Renal cortex interstitium (tissue), 15 donors: ENCODE measurements at places on chromosomes 11 and 22. TPM values are rescaled to one million over a fixed set of nuclear protein-coding genes. Genes with fewer than 3 reads are reported as not detected.
A peak's percentile ranks its signal among the peaks of the same experiment; 100 is the strongest.

The PTPRJ gene
- 23.3 TPM for polyA plus RNA-seq

DNA sequence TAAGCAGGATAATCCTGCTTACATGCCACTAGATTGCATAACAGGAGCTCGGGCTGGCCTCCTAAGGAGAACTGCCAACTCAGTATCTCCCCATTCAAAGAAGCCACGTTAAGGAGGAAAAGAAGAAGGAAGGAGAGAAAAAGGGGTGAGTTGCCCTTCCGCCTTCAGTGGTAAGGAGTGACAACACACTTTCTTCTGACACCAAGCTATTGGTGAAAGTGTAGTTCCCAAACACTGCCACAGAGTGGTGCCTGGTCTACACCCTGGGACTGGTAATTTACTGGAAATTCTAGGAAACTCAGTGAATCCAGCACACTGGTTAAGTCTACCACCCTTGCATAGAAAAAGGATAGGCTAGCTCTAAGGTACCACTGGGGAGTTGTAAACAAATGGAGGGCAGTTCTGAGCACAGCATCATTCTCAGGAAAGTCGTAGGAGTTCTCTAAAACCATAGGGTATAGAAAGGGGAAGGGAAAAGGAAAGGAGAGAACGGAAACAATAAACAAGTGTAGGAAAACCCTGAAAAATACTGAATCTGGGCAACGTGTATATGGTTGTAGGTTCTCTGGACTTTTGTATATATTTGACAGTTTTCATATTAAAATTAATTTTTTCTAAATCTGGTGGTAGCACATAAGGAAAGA lies 58.2 kb downstream of the RRAS2 start:
- peak; percentile 46 for DNase-seq

- DNase-seq = no peak
Observed at GRCh38 chr11:64395545-64396078, 36.6 kb downstream of the RPS6KA4 start.

- DNase-seq = no peak
Observed at GRCh38 chr11:128644576-128644975, 49.3 kb upstream of the FLI1 start.

GRCh38 chr11:1486054-1486825 lies at the start of gene MOB2:
TSS of gene MOB2 (minus strand) at chr11:1486779. CDS start at chr11:1486556, 223 bp downstream.
- DNase-seq = no peak

DNA sequence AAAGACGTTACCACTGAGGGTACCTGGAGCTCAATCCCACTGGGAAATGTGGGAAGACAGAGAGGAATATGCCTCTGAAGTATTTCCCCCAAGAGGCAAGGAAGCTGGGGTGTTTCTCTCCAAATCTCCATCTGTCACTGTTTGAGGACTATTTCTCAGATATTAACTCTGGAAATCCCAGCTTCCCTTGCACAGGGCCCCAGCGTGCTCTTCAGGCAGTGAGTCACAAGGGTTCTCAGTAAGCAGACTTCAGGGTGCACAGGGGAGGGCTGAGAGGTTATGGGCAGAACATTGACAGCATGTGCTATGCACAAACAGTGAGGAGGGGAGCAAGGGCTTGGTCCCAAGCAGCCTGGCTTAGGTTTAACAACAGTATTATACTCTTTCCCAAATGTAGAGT lies 60.9 kb upstream of the EED start:
- DNase-seq = no peak

DNA sequence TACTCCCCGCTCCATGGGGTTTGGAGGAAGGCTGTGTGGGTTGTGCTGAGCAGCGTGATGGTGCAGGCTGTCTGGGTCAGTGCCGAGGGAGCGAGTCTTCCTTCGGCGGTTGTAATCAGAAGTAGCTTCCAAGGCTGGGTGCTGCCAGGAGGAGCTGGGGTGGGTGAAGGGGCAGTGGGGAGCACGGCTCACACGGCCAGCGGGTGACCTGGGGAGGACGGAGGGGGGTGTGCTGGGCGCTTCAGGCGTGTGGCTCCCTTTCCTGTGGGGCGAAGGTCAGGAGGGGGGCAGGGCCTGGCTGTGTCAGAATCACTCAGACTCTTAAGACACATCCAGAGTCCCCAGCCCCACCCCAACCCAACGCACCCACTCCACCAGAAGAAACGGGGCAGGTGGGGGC lies 60.2 kb downstream of the LRP5 start:
- no peak for DNase-seq

The TRIM51 gene
- not detected for polyA plus RNA-seq

- no peak for DNase-seq
Observed at GRCh38 chr11:122874991-122875390, 7.6 kb upstream of the JHY start.

- DNase-seq = no peak
Observed at GRCh38 chr11:71218789-71219499, 33.4 kb downstream of the SHANK2 start.

DNA sequence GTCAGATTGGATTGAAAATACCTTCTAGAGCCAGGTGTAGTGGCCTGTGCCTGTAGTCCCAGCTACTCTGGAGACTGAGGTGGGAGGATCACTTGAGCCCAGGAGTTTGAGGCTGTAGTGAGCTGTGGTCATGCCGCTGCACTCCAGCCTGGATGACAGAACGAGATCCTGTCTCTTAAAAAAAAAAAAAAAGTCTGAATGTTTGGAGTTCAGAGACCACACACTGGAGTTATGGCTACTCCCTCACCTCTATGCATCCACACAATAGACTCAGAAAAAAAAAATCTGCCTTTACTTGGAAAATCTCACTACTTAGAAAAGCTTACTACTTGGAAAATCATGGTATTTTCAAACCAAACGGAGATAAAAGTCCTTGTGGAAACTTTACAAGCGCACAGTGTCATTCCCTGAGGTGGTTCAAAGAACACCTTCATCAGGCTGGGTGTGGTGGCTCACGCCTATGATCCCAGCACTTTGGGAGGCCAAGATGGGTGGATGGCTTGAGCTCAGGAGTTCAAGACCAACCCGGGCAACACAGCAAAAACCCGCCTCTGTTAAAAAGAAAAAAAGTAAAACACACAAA lies 63.9 kb upstream of the PICALM start:
- DNase-seq = no peak

- no peak for DNase-seq
Observed at GRCh38 chr22:20441631-20442484, 4.2 kb upstream of the SCARF2 start.

GRCh38 chr11:43576803-43577521 lies 103.6 kb upstream of the HSD17B12 start:
- no peak for DNase-seq

The CEP126 gene
- 4.0 TPM for polyA plus RNA-seq

GRCh38 chr22:40485813-40486667 lies 115.6 kb downstream of the SGSM3 start:
- DNase-seq = no peak

DNA sequence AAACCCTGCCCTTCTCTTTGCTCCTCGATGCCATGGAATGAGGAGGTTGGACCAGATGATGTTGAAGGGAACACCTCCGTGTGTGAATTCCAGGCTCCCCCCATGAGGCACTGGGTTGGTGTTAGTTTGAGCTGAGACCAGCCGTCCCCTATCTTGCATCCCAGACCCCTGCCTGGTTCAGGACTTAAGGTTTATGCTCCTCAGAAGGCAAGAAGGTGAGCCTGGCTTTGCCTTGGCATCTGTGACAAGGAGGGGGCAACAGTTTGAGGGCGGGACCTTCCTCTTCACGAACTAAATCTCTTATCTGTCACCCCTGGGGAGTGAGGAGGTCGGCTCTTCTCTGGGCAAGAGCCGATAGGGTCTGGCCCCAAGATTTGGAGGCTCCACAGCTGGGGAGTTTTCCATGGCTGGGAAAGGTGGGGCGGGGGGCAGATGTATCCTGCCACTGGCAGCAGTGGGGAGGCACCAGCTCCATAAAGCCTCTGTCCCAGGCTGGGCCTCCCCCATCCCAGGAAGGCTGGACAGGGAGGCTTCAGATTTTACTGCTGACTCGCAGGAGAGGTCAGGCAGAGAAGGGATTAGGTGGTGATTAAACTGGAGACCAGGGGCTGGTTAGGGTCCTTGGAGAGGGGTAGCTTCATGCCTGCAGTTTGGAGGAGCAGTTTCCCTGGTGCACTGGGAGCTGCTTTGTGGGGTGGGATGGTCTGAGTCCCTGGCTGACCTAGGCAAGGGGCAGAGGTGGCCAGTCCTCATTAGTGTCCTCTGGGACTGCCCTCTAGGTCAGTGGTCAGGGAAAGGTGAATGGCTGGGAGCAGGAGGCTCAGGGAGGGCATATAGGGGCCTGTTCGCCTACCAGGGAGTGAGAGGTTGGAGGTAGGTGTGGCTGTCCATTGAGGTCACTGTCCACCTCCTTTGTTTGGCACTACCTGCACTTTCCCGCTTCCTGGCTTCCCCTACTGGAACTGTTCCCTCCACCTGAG lies 1.1 kb downstream of the SEC14L2 start:
- no peak for DNase-seq

GRCh38 chr22:45584121-45584570 lies 81.5 kb downstream of the FBLN1 start:
- DNase-seq = no peak

The LRRC32 gene
- 59.5 TPM for polyA plus RNA-seq

The CCDC73 gene
- polyA plus RNA-seq = 0.26 TPM

DNA sequence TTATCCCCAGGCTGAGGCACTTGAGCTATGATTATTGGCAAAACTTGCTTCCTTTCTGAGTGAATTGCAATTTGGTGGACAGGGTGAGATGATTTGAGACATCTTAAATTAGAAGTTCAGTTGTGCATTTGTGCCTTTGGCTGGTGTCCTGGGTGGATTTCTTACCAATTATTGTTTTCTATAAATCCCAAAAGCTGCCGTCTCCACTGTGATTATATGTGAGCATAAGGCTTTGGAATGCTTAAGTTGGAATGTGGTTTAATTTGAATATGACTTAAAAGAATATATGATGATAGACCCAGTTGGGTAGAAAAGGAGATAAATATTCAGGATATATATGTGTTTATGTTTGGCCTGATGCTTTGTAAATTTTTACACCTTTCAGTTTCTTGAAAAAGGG lies 70.0 kb downstream of the EXT2 start:
- DNase-seq = no peak

DNA sequence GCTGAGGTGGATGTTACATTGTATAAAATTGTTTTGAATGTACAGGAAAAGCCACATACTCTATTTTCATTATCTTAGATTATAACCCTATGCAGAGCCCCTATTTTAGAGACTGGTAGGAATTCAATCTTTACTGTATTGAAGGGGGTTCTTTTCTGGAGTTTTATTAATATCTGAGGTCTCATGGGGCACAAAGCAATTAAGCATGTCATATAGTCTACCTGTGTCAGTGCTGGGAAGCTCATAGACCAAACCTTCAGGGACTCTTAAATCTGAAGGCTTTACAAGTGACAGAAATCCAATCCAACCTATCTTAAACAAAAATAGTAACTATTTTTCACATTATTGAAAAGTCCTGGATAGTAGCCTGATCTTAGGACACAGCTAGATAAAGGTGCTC lies 733.7 kb downstream of the NELL1 start:
- DNase-seq = no peak

DNA sequence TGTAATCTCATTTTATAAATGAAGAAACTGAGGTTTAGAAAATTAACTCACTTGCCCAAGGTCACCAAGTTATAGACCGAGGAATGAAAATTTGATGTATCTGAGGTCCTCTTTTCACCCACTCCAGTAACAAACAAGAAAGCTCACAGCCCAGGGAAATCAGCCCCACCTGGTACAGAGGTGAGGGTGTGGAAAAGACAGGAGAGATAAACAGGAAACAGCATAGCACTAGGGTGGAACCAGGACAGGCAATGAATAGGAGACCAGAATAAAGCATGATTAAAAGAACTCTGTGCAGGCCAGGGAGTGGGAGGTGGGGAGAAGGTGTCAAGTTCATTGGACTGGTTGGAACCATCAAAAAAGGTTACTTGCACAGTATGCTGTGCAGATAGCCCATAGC lies 46.2 kb upstream of the SMCO4 start:
- DNase-seq = no peak

DNA sequence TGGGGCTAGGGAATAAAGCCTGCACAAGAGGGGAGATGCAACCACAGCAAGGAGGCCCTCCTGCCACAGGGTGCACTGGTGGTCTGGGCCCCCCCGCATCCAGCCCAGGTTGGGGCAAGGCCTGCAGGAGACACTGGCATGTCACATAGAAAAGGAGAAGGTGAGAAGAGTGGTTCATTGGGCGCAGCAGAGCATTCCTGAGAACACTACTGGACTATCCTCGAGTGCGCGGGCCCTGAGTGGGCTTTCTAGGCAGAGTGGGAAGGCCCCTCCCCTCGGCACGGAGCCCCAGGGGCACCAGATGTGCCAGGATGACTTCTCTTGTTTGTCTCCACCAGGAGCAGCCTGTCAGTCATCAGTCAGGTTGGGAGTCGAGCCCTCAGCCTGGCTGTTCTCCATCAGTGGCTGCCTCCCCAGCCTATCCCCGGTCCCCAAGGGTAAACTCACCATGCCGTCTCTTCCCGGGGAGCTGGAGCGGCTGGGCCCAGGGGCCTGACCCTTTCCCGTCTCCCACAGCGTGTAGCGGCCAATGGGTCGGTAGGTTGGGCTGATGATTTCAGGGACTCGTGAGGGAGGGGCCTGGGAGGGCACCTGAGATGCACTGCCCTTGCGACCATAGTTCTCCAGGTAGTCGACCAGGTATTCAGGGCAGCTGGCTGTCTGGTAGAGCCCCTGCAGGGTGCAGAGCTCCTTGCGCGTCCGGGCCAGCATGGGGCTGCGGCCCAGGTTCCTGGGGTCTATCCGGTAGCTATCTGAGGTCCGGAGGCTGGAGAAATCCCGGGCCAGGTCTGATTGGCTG lies 9.0 kb downstream of the USP2 start:
- DNase-seq = no peak

- no peak for DNase-seq
Observed at GRCh38 chr22:36384766-36385481, 2.8 kb downstream of the MYH9 start.
